Activated T-cell treated with anti-CD3 and anti-CD28 coated beads, Interleukin-2, amount 50 U/mL, for 4 hours (primary cell): ENCODE measurements at places on chromosomes 1 and 21. TPM values are rescaled to one million over a fixed set of nuclear protein-coding genes. Genes with fewer than 3 reads are reported as not detected.

- no peak for DNase-seq
These were observed 16.7 kb downstream of the CAMTA1 start for GRCh38 chr1:6801966-6802365.

GRCh38 chr1:94115254-94115899, 5.6 kb downstream of the ABCA4 start:
- DNase-seq = no peak

DNA sequence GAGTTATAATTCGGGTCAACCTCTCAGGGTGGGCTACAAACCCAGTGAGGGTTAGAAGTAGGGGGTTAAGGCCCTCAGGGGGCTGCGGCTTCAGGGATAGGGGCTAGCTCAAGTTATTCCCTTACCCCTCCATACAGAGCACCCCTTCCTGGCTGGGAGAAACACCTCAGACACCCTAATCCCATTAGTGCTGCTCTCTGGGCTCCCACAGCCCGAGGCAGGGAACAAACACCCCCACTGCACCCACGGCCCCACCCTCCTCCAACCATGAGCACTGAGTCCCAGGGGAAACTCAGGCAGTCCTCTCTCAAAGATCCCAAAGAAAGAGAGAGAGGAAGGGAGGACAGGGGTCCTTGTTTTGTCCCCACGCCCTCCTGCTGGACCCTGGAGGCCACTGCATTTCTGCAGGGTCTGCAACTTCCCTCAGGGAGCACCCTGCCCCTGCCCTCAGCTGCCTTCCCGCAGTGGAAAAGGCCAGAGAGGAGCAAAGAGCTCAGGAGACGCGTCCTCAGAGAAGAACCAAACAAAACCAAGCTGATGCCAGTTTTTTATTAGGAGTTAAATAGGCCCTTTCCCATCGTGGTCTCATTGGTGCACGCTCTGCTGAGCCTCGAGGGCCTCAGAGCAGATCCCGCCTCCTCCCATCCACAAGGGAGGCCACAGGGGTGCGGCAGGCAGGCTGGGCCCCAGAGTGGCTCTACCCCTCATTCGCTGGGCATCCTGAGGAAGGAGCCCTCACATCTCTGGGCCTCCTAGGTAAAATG, 1.4 kb upstream of the S100A4 start:
- DNase-seq = no peak

DNA sequence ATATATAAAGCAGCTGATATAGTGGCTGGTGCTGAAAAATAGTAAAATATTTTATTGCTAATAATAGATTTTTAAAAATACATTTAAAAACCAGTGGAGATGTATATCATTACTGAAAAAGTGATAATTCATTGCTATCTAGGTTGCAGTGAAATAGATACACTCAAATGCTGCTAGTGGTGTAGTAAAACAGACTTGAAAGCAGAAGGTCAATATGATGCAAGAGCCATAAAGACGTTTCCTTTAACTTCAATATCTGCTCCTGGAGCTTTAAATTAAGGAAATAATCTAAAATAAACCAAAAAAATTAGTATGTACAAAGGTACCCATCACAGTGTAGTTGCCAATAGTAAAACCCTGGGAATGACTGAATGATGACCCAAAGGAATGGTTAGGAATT, 26.2 kb downstream of the RHEX start:
- DNase-seq = no peak

Gene WNT3A
- total RNA-seq = not detected

Gene HOOK1
- 4.1 TPM for total RNA-seq

Gene ARHGAP29
- 0.26 TPM for total RNA-seq
